ENCODE measurements at places on chromosomes 3 and 15.

DNA sequence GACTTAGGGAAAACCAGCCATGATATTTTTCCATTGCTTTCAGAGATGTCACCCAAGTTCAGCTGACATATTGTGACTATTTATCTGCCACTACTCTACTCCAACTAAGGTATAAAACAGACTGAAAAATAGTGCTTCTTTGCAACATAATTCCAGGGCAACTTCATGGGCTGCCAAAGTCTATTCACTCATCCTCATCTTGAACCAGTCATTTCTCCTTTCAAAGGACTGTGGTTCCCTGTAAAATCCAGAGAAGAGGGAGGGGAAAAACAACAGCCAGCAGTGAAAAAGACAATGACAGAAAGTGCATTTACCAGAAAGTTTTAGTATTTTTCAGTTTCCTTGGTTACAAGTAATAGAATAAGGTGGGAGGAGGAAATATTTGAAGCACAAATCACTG, 191.1 kb downstream of the EFHB start:
- DNase-seq: no peak

GRCh38 chr3:18745472-18745871, 320.3 kb upstream of the SATB1 start:
- no peak for DNase-seq

GRCh38 chr3:26104851-26105251, 315.0 kb downstream of the OXSM start:
- DNase-seq: no peak

GRCh38 chr3:142641504-142641903, 45.3 kb downstream of the PLS1 start:
- DNase-seq: no peak

GRCh38 chr3:186751480-186751879, 31.9 kb upstream of the EIF4A2 start:
- DNase-seq: no peak

DNA sequence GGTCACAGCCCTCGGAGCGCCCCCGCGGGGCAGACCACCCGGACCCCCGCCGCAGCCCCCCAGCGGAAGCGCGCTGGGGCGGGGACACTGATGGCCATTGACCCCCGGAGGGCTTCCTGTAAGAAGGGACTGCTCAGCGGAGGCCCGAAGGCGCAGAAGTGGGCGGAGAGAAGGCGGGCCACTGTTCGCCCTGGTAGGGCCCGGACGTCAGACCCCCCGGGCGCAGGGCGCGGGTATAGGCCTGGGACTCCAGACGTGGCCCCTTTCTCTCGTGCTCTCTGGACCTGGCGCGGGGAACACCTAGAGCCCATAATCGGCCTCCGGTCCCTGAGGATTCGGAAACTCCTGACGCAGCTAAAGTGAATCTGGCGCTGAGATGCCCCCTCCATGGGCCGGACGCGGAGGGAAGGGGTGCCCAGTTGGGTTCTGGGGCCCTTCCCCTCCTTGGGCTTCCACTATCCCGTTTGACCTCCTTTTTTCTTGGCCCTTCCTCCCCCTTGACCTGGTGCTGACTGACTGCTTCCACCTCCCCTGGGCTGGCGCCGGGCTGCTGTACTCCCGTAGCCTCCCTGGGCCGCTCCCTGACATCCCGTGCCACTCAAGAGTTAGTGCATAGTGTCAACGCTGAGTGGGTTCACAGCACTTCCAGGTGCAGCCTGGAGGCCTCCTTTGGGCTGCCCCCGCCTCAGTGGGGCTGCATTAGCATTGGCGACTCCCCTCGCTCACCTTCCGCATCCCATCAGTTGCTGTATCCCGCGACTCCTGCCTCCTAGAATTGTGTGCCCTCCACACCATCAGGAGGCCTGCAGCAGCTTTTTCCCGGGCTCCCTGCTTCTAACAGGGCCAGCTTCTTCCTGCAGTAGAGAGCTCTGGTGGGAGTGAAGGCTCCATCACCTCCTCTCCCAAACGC, 694 bp downstream of the ABTB1 start:
- DNase-seq: no peak

DNA sequence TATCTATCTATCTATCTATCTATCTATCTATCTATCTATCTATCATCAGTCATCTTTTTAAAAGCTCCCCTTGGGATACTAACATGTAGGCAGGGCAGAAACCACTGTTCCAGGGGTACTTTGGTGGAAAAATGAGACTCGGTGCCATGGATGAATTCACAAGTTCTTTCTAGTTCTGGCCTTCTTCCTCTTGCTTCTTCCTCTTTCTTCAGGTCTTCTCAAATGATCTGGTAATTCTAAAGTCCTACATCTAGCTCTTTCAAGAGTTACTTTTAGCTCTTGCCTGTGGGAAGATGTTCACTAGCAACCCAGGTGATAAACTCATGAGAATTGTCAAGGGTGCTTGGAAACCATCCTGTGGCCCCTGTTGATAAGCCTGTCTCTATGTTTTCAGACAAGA, 168.5 kb upstream of the TBC1D5 start:
- no peak for DNase-seq

DNA sequence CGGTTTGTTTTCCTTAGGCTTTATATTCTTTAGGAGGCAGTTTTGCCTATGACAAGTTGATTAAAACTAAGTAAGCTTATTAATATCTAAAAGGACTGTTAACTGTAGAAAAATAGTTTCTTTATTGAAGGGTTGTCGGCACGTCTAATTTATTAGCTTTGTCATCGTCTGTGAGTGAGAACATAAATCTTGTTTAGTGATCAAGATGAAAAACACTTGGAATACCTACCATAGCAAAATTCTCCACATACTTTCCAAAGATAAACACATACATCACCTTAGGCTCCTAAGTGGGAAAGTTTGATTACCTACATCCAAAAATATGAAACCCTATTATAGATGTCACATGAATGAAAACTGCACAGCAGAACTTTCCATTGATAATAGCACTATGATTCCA, 139.1 kb upstream of the BNIP2 start:
- DNase-seq: no peak

DNA sequence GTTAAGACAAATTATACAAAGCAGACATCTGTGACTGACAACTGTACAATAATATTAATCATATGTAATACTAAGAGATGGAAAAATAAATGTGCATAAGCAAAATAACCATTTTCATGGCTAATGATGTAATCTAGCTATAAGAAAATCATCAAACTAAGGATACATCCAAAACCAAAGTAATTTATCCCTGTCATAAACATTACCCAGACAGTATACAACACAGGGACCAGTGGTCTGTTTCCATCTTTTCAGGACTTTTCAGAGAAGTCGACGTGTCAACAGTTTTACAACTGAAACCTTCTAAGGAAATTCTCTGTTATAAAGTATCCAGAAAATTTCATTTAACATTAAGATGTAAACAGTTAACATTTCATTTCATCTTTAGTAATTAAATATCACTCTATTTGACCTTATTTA, 11.0 kb downstream of the THBS1 start:
- DNase-seq: no peak

- DNase-seq: no peak
Observed at GRCh38 chr3:41041462-41041861, 157.8 kb upstream of the CTNNB1 start.

DNA sequence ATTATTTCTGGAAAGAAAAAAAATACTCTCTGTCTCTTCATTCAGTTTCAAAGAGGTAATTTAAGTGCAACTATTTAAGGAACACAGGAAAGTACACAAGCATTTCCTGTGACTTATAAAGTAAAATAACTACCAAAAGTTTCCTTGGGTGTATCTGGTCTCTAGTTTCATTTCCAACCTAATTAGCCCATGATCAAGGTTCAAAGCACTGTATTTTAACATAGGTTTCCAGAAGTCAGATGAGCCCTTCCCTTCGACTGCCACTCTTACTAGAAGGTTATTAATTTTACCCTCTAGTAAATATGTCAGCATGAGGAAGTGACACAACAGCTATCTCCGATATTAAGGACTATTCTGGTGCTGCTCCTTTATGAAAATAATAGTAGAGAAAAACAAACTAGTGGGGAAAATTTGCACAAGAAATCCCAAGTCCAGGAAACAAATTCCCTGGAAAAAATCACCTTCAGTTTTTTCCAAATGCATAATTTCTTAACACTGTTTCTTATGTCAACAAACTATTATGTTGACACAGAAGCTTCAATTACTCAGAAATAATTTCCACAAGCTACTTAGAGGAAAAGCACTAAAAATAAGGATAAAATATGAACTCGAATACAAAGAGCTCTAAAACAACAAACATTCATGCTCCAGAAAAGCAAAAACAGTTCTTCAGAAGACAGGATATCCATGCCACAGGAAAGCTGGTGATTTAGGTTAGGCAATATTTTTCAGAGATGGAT, 35.3 kb downstream of the CCPG1 start:
- no peak for DNase-seq

DNA sequence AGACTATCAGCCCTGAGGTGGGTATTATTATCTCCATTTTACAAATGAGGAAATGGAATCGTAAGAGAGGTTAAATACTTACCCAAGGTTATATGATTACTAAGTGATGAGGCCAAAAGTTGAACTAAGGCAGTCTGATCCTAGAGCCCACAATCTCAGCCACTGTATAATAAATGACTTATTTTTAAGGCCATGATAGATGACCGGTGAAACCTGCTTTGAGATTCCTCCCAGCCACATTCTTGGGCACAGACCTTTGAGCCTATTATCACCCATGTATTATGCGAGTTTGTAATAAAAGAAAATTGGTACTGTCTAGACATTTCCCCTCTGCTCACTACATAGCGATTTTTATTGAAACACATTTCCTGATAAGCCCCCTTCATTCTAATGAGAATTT, 37.4 kb downstream of the POLQ start:
- DNase-seq: no peak

- DNase-seq: no peak
Observed at GRCh38 chr3:195612075-195612800, 28.5 kb upstream of the APOD start.

DNA sequence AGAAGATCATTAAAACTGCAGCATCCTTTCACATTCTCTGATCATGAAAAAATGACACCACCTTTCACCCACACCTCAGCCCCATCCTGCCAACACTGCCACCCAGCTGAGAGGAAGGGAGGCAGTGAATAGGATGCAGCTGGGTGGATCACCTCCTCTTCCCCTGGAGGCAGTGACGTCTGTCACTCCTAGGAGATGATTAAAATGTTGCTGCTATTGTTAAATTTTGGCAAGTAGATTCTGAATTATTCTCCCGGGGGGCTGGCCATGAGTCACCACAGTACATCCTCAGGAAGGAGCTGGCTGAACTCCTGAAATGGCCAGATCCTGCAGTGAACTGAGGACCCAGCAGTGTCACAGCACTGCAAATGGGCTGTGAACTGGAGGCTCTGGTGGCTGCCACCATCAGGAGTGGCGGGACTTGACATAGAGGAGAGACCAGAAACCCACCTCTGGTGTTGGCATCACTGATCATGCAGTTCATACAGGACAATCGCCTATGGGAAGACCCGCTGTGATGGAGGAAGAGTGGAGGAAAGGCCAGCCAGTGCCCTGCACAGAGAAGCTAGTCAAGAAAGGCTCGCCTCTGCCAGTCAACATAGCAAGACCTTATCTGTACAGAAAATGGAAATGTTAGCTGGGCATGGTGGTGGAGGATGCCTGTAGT, 199.1 kb downstream of the FAM43A start:
- no peak for DNase-seq

- DNase-seq: no peak
Observed at GRCh38 chr3:14509796-14510100, 30.4 kb downstream of the GRIP2 start.

DNA sequence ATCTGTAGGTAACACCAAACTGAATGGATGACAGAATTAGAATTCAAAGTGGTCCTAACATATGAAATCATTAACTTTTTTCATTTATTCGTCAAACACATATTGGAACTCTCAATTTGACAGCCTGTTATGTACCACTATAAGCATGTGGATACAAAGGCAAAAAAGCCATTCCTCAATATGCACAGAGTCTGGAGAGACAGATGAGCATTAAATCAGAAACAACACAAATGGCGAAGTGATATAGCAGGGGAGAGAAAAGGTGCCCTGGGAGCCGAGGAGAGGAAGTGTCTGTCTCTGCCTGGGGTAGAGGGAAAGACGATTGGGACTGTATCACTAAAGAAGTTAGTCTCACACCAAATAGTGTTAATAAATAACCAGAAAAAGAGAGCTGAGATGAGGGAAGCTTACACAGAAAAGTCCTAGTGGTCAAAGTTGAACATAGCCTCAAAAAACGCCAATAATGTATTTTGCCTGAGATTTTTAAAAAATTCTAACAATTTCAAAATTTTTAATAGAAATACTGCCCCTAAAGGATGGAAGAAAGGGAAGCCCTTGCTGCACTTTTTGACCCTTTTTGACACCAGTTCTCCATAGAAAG, 417.5 kb downstream of the TUSC7 start:
- DNase-seq: no peak

DNA sequence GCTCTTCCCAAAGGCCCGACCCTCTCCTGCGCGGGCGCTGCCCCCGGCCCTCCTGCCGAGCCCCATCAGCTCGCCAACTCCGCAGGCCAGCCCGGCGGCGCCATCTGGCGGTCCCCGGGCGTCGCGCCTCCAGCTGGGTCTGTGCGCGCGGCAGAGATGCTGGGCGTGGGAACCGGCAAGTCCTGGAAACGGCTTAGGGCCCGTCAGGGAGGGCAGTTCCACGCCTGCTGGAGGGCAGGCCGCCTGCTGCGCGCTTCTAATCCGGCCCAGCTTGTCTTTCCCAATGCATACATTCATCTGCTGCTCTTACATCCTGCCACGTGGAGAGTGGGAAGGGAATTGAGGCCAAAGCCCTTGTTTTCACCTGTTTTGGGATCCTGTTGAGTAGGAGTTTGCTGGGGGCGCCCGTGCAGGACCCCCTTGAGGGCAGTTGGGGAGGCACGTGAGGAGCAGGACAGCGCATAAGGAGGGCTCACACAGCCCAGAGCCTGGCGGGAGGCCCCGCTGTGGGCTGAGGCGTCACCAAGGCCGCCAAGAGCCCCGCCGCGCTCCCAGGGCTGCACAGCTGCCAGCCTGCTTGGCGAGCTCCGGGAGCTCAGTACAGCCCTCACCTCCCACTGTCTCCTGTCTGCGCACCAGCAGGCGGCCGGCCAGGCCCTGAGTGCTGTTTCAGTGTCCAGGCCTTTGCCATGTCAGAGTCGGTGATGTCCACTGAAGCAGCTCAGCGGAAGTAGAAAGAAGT, 165.6 kb downstream of the NSMCE3 start:
- peak; percentile 39 for DNase-seq
